ENCODE measurements at places on chromosomes 2 and 18.

GRCh38 chr18:80223581-80224148 lies 23.6 kb downstream of the PARD6G start:
- no peak for DNase-seq

DNA sequence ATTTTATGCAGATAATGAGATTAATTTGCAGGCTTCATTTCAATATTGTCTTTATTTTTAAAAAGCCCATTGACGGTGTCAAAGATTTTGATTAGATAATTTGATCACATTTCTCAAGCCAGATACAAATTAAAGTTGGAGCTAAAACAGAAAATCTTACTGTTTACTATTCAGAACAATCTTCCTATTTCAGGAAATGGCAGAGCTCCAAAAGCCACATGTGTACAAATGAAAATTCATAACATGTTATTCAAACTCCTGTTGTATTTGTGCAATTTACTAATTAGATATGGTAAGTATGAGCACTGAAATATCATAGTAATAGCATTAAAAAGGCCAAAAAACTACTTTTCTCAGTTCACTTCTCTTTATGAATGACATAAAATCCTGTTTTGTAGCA lies 682.9 kb downstream of the KCNJ3 start:
- DNase-seq: no peak

- DNase-seq: no peak
Measured at GRCh38 chr2:233455006-233455405, 100.7 kb downstream of the DGKD start.

DNA sequence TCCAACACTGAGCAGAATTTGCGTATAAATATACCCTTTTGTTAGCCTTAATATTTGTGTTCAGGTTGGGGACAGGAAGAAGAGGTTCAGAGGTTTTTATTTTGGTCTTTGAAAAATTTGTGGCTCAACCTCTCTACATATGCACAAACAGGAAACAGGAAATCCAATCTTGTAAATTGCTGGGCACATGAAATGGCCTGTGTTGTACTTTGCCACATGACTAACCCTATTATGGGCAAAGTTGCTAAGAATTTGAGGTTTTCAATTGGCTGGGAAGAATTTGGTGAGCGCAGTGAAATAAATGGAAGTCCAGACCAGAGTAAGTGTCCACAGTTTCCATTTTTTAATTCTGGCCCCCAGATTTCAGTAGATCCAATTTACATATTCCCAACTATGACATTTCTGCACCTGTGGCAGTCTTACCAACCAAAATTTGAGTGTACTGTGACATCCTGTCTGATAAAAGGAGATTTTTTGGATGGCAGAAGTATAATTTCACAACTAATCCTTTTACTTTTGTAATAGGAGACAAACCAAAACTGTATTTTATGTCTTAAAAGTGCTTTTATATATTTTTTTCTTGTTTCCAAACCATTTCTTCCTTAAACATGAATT lies 63.6 kb downstream of the COX7A2L start:
- no peak for DNase-seq

DNA sequence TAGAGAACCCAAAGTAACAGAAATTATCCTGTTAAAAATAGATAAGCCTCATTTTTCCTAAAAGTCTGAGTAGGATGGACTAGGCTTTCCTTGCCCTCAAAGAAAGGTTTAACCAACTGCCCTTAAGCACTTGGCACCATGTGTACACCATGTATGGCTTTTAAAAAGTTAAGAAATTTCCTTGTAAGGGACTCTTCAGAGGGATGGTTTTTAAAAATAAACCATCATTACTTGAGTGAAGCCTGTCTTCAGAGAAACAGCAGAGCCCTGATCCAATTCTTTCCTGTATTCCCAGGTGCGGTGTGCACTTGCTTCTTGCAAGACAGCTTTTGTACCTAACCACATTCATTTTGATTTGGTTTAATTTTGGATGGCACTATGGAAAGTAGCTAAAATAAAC lies 1.1 kb upstream of the NEMP2 start:
- no peak for DNase-seq

DNA sequence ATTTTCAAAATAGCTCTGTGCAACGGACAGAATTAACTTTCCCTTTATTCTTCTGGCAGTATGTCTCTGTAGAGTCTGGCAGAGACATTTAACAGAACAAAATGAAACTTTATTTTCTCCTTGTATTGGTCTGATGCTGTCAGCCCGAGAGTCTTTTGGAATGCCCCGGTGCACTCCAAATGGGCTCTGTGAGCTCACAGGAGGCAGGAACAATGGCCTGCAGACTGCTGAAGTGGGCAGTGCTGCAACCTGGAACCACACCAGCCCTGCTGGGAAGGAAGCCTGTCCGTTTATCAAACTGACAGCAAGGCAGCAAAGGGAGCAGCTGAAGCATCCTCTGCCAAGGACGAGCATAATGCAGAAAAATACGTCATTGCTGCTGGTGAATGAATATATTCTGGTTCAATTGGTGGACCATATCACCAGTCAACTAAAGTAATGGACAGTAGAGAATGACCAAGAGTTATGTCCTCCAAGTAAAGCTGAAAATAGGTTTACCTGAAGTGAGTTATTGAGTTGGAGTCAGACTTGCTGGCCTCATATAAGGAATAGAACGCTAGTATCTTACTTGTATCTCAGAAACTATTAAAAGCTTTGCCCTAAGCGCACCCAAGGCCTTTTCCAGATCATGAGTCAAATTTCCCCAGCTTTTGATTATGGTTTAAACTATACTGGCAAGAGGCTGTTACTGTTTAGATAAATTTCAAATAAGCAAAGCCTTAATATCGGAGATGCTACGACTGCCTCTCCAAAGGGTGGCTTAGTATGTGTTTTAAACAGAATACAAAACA lies 207.6 kb upstream of the TANK start:
- DNase-seq: no peak

GRCh38 chr2:9250091-9250490 lies 43.5 kb downstream of the ASAP2 start:
- no peak for DNase-seq

GRCh38 chr2:47867205-47867604 lies 39.1 kb downstream of the FBXO11 start:
- no peak for DNase-seq

All from activated T-cell treated with anti-CD3 and anti-CD28 coated beads, Interleukin-2, amount 50 U/mL, for 24 hours (primary cell).